ENCODE measurements at places on chromosomes 11 and 22. TPM values are rescaled to one million over a fixed set of nuclear protein-coding genes. Genes with fewer than 3 reads are reported as not detected.

Gene OR5B21
- total RNA-seq = not detected

Gene GAL
- not detected for total RNA-seq

Gene SLC29A2
- 44.9 TPM for total RNA-seq

Gene TM7SF2
- total RNA-seq = 113 TPM

Gene ST14
- total RNA-seq = 543 TPM

Gene LRRC56
- 10.0 TPM for total RNA-seq

All from HT-29 (cell line).